ENCODE measurements at places on chromosomes 12 and 14. TPM values are rescaled to one million over a fixed set of nuclear protein-coding genes. Genes with fewer than 3 reads are reported as not detected.
A peak's percentile ranks its signal among the peaks of the same experiment; 100 is the strongest.

DNA sequence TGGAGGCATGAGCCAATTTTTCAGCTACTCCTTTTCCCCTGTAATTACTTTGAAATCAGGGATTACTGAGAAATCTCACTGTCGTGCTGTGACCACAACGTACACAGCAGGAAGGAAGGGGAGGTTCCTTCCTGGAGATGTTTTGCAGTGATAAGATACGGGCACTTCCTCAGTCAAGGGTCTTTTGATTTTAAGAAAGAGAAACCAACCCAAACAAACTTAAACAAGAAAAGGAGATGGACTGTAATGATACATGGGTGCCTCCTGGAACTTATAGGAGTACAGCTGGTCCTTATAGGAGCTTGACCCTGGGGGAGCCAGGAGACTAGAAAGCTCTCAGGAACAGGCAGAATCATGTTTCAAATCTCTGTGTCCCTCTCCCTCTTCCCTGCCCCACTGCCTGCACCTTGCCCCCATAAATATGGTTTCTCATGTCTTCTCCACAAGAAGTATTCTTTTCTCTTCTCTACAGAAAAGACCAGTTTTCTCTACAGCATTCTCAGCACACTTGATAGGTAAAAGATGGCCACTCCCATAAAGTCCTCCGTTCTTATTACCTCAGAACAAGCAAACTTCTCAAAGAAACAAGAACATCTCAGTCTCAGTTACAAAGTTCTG, 281.1 kb upstream of the AMIGO2 start:
- DNase-seq = no peak

The ZDHHC22 gene
- under 0.01 TPM for total RNA-seq

The KLRB1 gene
- total RNA-seq = not detected

GRCh38 chr12:94500831-94501567, 41.3 kb upstream of the CEP83 start:
- no peak for DNase-seq

- no peak for DNase-seq
Measured at GRCh38 chr12:94873734-94874517, 129.6 kb downstream of the NDUFA12 start.

DNA sequence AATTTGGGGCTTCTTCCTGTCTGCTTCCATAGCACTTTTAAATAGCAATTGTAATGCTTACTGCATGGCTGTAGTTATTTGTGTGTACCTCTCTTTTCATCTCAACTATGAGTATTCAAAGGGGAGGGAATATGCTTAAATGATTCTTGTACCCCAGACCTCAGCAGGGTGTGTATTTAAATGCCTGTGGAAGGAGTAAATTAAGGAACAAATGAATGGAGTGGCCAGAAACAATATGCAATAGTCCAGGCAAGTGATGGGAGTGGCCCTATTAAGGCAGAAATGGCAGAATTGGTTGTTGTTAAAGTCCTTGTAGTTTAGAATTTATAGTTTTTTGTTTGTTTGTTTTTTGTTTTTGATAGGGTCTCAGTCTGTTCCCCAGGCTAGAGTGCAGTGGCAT, 1.5 kb downstream of the RAD51B start:
- no peak for DNase-seq

GRCh38 chr12:112303004-112303403, 79.2 kb downstream of the HECTD4 start:
- peak; percentile 63 for DNase-seq

GRCh38 chr12:115957686-115958290, 319.7 kb downstream of the MED13L start:
- no peak for DNase-seq

GRCh38 chr14:75634848-75635247, 25.8 kb downstream of the ERG28 start:
- DNase-seq = no peak

DNA sequence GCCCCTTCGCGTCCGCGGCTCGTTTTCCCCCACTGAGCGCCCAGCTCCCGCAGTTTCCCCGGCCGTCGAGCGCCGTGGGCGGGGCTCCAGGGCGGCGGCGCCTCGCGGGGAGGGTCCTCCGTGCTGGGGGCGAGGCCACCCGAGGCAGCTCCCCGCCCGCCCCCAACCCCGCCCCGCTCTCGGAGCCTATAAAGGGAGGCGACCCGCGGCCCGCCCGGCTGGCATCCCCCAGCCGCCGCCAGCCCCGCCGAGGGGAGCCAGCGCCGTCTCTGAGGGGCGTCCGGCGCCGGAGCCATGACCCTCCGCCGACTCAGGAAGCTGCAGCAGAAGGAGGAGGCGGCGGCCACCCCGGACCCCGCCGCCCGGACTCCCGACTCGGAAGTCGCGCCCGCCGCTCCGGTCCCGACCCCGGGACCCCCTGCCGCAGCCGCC, at the start of gene TAMALIN:
Gene TAMALIN (plus strand): TSS at position 221 of the 432 bp plus-strand sequence. CDS start 74 bp downstream, at position 295.
- peak; percentile 19 for DNase-seq

The GARIN6 gene
- not detected for total RNA-seq

GRCh38 chr14:67738740-67739504, 37.2 kb downstream of the RDH12 start:
- peak; percentile 96 for DNase-seq

DNA sequence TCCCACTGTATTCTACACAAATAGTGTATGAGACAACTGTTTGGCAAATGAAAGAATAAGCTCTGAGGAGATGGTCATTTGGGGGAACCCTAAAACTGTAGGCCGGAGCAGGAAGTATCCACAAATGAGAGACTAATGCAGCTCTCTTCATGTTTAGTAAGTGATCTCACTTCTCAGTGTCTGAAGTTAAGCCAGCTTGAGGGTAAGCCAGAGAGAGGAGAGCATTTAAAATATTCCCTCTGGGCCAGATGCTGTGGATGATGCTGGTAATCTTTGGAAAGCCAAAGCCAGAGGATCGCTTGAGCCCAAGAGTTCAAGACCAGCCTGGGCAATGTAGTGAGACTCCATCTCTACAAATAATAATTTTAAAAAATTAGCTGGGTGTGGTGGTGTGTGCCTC, 130.6 kb upstream of the SINHCAF start:
- DNase-seq = no peak

GRCh38 chr14:42980419-42980818, 1373.7 kb downstream of the LRFN5 start:
- no peak for DNase-seq

The ABCC9 gene
- 0.26 TPM for total RNA-seq

The DERA gene
- total RNA-seq = 93.8 TPM

The NOVA1 gene
- total RNA-seq = 1.3 TPM

GRCh38 chr12:125376422-125376821, 311.2 kb downstream of the AACS start:
- no peak for DNase-seq

- no peak for DNase-seq
Measured at GRCh38 chr12:107429006-107429705, 256.4 kb upstream of the PWP1 start.

- peak; percentile 77 for DNase-seq
Measured at GRCh38 chr14:54712465-54713200, 145.7 kb downstream of the SAMD4A start.

DNA sequence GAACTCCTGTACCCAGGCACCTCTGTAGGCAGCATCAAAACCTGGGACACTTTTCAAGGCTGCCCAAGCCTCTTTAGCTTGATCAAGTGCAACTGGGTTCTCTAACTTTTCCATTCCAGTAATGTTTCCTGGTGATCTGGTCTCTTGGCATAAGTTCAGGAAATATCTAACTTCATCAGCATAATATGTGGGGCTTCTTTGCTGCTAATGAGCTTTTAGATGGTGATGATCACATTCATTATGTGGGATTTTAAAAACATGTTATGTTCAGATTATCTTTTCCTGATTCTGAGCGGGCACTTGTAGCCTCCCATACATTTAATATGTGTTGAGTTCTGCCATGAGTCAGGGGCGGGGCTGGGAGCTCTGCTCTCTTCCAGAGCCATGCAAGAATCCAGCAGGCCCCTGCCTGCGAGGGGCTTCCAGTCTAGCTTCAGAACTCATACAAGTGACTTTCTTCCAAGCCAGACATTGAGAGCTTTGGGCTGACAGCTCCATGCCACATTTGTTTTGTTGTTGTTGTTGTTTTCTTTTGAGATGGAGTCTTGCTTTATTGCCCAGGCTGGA, 39.5 kb upstream of the RIN3 start:
- DNase-seq = no peak

Measured in LHCN-M2 (cell line).